Right ventricle myocardium inferior (tissue), 1 donor: ENCODE measurements at places on chromosomes 5 and 9.
A peak's percentile ranks its signal among the peaks of the same experiment; 100 is the strongest.

GRCh38 chr9:86545090-86545489 is 190.9 kb upstream of the TUT7 start:
- DNase-seq = no peak

DNA sequence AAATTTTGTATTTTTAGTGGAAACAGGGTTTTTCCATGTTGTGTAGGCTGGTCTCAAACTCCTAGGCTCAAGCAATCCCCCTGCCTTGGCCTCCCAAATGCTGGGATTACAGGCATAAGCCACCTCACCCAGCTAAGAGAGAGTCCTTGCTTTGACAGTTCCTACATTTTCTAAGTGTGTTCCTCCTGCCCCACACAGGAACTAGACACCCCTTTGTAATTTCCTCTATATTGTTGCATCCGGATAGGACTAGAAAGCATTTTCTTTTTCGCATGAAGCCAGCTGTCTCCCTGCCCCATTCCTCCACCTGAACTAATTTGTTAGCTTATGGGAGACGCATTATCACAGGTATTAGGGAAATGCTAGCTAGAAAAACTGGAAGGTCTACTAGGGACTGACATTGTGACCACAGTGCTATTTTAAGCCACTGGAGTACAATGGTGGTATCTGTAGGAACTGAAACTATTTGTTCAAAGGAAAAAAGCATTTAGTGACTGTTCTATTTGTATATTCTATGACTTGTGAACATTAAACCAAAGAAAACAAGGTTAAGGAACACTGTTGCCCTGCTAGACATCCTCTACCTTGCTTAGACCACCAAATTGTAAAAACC is 214.1 kb downstream of the SMARCA2 start:
- no peak for DNase-seq

GRCh38 chr5:149364719-149365118 is 6.9 kb downstream of the PCYOX1L start:
- no peak for DNase-seq

GRCh38 chr5:67192719-67193438 is 3.7 kb downstream of the CD180 start:
- no peak for DNase-seq

- no peak for DNase-seq
Measured at GRCh38 chr5:112264151-112264550, 154.9 kb downstream of the EPB41L4A start.

DNA sequence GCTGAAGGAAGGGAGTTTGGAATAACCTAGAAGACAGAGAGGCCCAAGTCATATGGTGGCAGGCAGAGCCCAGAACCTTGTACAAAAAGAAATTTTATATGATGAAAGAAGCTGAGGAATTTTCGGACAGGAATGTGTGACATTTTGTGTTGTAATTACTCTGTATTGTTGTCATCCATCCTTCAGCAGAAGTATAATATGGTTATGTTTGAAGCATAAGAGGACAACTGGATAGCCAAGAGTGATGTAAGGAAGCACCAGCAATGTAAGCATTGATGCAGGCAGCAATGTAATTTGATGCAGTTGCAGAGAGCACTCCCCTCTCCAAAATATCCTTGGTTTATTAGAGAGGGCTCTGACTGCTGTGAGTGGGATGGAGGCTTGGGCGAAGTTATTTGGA is 19.1 kb upstream of the SNX2 start:
- DNase-seq = no peak

- peak; percentile 74 for DNase-seq
Measured at GRCh38 chr5:91381774-91382359, 1.2 kb downstream of the ARRDC3 start.

DNA sequence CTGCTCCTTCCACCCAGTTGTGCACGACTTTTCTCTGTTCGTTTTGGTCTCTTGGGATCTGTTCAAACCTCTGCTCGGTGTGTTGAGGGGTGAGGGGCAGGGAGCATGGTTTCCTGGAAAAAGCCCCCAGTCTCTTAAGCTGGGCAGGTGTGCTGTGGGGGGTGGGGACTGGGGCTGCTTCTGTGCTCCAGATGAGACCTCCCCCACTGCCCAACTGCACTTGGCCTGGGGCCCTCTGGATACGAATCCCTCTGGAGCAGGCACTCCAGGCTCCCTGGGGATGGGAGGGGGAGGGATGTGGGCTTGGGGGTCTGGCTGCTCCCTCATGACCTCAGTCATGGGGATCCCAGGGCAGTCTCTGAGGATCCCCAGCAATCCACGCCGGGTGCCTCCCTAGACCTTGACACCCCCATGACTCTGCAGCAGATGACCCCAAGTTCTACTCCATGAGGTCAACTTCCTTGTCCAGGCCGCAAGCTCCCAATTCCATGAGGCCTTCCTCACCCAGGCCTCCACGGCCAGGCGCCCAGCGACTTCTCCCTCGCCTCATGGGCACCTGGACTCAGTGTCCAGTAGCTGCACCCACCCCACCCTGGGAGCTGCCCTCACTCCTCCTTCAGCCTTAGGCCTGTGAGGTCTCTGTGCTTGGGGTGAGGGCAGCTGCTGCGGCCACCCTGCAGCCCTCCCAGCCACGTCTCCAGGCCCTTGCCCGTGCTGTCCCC is 5.9 kb upstream of the AHRR start:
- DNase-seq = no peak

DNA sequence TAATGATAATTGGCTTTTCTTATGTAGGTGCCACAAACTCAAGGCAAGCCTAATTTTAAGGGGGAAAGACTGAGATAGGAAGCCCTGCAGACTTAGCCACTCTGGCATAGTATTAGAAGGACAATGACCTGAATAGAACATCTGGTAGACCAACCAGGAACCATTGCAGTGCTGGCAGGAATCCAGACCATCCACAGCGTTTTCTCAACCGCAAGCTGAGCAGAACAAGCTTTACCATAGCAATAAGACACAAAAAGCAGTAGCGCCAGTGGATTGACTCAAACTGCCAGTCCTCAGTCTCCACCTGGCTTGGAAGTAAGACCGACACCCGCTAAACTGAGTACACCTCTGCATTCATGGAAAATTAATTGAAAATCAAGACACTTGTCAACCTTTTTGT is 141.3 kb upstream of the LPAR1 start:
- DNase-seq = no peak
